Left colon (tissue), 2 donors: ENCODE measurements at places on chromosomes 12 and 14. TPM values are rescaled to one million over a fixed set of nuclear protein-coding genes. Genes with fewer than 3 reads are reported as not detected.

The MBD6 gene
- 104 TPM for total RNA-seq

The KRT6C gene
- total RNA-seq: not detected

The ZDHHC22 gene
- total RNA-seq: not detected

The RBP5 gene
- total RNA-seq: 2.8 TPM

The GALC gene
- 23.6 TPM for total RNA-seq
